DMS79 (cell line): ENCODE measurements at places on chromosomes 5 and 9.

- no peak for DNase-seq
These were observed 10.9 kb upstream of the TMEM161B start for GRCh38 chr5:88279584-88279983.

- no peak for DNase-seq
These were observed 79.9 kb downstream of the RGS3 start for GRCh38 chr9:113543296-113543981.

GRCh38 chr9:82961504-82962125 is 101.3 kb downstream of the RASEF start:
- peak; percentile 10 for DNase-seq

- no peak for DNase-seq
These were observed 4.9 kb upstream of the NR5A1 start for GRCh38 chr9:124511891-124512805.

DNA sequence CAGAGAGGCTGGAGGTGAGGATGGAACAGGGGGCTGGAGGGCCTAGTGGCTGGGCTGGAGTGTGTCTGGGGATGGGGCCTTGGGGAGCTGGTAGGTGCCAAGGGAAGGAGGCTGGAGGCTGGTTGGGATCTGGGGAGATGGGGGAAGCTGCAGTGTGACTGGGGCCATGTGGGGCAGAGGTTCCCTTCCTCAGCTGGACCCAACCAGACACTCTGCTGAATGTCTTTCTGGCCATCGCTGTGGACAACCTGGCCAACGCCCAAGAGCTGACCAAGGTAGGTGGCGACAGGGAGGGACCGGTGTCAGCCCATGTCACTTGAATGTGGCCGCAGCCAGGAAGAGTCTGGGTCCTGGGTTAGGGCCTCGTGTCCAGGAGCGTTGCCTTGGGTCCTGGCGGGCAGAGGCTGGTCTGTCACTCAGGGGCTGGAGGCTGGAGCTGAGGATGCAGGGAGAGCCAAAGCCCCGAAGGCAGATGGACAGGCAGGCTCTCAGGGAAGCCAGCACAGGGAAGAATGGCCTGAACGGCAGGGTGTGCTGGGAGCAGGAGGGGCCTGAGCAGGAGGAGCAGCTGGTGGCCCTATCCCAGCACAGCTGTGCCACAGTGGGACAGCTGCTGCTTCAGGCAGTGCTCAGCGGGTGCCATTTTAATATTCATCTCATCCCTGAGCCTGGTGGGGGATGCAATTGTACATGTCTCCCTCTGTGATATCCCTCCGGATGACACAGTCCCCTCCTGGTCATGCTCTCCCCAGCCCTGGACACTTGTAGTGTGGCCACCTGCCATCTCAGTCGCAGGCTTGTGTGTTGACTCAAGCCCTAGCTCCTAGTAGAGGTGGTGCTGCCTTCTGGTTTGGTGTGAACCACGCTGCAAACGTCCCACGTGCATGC is 132.5 kb downstream of the CACNA1B start:
- no peak for DNase-seq

GRCh38 chr9:103789686-103790085 is 304.4 kb upstream of the SMC2 start:
- no peak for DNase-seq

- no peak for DNase-seq
These were observed 134.8 kb upstream of the PCA3 start for GRCh38 chr9:76629205-76629990.

- no peak for DNase-seq
These were observed 161.7 kb upstream of the NUDT12 start for GRCh38 chr5:103724271-103724670.

DNA sequence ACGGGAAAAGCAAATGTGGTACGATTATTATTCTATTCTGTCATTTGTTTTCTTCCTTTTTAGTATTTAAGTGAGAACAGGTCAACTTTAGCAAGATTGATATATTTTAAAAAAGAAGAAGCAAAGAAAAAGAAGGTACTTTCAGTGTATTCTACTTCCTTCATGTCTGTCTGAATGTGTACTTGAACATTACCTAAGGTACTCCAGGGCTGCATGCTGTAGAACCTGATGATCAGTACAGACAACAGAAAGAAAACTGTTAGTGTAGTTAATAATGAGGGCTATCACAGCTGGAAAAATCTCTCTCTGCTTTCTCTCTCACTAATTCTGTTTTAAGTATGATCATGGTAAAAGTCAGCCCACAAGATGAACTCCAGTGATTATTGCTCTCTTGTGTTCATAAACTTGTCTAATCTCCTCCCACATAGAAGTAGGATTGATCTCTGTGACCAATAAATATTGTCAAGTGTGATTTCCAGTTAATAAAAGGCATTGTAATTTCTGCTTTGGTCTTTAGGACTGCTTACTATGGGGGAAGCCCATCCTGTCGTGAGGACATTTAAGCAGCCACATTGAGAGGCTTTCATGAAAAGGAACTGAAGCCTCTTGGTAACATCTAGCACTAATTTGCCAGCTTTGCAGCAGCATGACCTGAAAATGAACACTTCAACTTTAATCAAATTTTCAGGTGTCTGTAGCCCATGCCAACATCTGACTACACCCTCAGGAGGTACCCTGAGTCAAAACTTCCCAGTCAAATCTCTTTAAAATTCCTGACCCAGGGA is 864.0 kb upstream of the ACO1 start:
- DNase-seq = no peak

DNA sequence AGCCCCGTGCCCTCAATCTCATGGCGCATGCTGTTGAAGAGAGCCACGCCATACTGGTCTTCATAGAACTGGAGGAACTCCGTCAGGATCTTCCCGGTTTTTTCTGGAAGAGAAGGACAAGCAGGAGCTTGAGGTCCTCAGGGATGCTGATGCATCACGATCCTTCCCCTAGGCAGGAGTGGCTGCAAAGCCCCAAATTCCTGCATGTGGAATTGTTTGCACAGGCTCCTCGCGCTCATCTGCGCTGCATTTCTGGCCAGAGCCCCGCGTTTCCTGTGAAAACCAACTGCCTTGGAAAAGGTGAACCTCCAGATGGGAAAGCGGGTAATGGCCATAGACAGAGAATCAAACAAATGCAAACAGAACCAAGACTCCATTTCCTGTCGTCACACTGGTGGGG is 80.4 kb downstream of the LRSAM1 start:
- DNase-seq = no peak

DNA sequence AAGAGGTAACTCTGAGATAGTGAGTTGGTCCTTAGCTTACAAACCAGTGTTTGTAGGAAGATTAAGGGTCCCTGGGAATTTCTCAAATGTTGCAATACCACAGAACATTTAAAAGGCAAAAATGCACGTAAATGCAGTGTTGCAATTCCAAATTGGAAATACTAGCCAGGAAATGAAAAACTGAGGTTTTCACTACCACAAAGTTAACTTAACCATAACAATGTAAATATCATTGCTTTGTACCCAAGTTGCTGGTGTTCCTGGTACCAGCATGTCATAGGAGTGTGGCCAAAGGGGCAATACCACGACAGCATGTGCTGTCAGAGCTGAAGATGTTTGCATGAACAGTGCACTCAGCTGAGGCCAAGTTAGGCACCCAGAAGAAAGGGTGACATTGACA is 382.9 kb downstream of the GLIS3 start:
- no peak for DNase-seq

DNA sequence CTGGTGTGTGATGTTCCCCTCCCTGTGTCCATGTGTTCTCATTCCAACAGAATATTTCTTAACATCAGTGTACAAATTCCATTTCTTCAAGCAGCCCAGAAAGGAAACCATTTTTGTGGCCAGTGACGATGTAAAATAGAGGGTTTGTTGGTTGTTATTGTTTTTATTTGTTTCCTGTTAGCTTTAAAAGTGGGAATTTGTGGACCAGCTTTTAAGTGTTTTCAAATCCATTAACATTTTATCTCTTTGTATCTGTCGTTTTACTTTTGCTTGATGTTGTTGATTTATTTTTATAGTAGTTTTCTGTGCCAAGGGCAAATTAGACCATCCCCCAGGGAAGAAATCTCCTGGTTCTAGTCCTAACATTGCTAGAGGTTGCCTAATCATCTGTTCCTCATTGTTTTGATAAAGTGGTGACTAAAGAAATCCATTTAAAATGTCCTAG is 100.0 kb downstream of the GDNF start:
- DNase-seq = no peak

- DNase-seq = no peak
These were observed 100.3 kb downstream of the PCSK1 start for GRCh38 chr5:96332535-96333366.

DNA sequence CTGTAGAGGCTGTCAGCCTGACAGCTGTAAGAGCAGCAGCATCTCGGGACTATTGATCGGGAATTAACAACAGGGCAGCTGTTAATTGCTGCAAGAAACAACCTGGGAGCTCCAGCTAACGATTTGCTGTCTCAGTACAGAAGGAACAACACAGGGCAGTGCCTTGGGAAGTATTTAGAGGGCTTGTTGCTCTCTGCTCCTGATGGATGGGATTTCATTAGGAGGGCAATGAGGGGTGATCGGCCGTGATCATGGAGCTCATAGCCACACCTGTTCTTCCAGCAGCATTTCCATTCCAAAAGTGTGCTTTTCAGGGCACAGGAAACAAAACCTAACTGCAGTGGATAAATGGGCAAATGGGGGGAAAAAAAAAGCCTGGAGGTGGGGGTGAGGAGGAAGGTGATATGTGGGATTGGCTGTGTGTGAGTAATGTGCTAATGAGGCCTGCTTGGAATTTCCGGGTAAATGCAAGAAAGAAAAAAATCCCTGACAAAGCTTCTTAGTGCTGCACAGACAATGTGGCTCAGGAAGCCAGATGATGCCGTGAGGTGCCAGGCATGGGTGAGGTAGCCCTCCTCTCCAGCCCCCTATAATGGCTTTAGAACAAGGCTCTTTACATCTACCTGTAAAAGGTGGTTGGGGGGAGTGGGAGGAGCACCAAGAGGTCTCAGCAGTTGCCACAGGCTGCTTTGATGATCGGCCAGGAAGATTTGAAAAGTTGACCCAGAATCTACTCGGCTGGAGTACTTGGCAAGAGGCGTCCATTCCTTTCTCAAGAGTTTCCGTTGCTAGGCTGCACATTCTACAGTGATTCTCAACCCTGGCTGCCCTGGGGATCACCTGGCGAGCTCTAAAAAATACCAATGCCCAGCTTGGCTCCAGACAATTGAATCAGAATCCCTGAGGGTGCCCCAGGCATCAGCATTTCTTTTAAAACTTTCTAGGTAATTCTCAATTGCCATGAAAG is 139.5 kb upstream of the KLF9 start:
- peak; percentile 45 for DNase-seq

GRCh38 chr5:128019391-128019790 is 64.2 kb upstream of the SLC12A2 start:
- no peak for DNase-seq

DNA sequence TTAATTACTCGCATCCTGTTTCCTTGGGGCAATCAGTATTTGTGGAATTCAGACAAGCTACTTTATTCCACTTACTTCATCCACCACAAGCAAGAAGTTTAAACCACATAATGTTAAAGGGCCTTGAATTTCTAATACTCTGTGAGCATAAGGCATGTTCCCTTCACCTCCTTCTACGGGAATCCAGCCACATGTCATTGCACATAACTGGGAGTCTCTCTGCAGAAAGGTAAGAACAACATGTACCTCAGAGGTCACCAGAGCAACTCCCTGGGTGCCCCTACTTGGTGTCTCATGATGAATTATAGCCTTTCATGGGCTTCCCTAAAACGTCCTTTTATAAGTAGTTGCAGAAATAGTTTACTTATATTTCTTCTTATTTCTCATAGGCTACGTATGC is 553.2 kb downstream of the DTWD2 start:
- no peak for DNase-seq

DNA sequence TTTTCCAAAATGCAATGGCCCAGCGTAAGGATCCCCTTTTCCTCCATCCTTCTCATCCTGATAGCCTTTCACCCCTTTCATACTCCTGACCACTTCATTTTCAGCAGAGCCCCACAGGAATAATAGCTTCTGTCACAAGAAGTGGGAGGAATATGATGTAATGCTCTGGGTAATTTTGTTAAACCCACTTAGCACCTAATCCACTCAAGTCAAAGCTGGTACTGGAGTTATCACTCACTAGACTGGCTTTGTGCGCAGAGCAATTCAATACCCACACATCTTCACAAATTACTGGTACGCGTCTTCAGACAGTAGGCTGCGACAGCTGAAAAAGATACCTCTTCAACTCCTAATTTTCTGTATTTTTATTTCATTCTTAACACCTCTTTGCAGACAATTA is 2232.8 kb upstream of the WWC1 start:
- no peak for DNase-seq

DNA sequence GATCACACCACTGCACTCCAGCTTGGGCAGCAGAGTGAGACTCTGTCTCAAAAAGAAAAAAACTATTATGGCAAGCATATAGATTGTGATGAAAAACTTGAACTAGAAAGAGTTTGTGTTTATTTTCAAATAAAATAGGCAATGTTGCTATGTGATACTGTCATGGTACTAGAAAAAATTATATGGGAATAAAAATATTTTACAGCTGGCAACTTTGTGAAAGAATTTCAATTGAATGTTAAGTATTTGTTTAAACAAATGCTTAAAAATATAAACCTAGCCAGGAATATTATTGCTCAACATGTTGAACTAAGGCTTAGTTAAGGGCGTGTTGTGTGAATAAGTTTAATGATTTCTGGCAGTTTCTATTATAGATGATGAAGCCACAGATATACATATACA is 31.7 kb downstream of the HSDL2 start:
- DNase-seq = no peak

GRCh38 chr9:35714579-35715252 is 17.3 kb downstream of the TLN1 start:
- DNase-seq = no peak

GRCh38 chr9:8705861-8706260 is 906.3 kb upstream of the DMAC1 start:
- no peak for DNase-seq

GRCh38 chr9:129834489-129835127 is 467 bp downstream of the C9orf78 start:
- no peak for DNase-seq

- DNase-seq = no peak
These were observed 5.7 kb downstream of the MEGF10 start for GRCh38 chr5:127296321-127296720.

DNA sequence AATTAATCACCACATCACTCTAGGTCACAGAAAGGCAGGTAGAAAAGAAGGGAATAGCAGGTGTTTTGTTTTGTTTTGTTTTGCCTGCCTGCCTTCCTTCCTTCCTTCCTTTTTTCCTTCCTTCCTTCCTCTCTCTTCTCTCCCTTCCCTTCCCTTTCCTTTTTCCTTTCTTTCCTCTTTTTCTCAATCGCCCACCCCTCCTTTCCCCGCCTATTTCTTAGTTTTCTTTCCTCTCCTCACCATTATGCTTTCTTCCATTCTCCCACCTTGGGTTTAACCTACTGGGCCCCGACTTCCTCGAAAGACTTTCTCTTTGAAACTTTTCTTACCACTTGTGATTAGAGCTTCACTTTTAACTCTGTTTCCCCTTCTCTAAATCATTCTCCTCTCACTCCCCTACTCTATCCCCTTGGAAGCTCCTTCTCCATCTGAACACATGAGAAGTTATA is 231.3 kb upstream of the CD180 start:
- DNase-seq = no peak

- DNase-seq = no peak
These were observed 345.8 kb upstream of the KLF9 start for GRCh38 chr9:70760228-70760627.
